ENCODE measurements at places on chromosomes 11 and 22.

DNA sequence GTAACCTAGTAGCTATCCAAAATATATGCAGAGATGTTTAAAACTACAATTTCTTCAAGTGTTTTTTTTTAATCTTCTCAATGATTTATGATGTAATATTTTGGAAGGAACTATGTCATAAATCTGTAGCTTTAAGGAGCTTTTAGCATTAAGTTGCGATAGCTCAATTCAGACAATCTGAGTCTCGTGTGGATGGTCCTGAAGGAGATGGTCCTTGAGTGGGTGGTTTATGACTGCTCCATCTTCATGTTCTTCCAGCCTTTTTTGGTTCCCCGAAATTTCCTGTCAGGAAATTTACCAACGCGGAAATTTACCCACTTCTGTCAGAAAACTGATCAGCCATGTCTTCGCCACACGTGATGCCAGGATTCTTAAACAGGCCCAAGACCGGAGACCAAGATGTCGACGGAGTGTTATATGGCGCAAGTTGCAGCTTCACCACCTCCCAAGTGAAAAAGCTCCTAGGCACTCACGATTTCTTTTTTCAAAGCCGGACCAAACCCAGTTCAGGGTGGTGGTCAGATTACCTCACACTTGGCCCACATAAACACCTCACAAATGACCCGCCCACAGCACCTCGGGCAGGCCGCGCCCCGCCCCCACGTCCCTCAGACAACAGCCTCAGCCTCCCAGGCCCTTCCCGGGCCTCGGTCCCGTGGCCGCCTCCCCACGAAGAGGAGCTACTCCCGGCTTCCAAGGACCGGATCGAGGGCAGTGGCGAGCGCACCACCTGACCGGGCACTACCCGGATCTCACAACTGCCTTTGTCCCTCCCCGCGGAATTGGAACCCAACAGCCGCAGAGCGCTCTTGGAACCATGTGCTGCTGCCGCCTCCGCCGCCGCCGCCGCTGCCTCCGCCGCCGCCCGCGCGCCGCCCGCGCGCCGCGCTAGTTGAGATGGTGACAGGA, at the start of gene MORC2:
Gene MORC2 (minus strand): TSS at position 760 of the 909 bp plus-strand sequence. CDS start 885 bp downstream, outside the sequence.
- peak; percentile 49 for DNase-seq

DNA sequence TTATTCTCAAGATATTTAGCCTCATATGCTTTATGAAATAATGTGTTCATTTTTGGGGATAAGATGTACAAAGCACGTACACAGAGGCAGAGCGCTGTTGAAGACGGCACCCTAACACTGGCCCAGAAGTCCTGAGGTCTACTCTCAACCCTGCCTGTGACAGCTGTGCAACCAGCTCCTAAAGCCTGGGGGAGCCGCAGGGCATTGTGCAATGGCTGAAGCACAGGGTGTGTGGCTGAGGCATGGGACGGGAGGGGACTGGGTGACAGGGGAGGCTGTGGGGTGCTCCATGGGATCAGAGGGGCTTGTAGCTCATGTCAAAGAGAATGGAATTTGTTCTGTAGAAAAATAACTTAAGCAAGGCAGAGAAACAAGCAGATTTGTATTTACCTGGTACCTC, 27.7 kb downstream of the FAM227A start:
- no peak for DNase-seq

GRCh38 chr22:44351685-44352377, 39.1 kb upstream of the SHISAL1 start:
- DNase-seq, result peak; percentile 76

DNA sequence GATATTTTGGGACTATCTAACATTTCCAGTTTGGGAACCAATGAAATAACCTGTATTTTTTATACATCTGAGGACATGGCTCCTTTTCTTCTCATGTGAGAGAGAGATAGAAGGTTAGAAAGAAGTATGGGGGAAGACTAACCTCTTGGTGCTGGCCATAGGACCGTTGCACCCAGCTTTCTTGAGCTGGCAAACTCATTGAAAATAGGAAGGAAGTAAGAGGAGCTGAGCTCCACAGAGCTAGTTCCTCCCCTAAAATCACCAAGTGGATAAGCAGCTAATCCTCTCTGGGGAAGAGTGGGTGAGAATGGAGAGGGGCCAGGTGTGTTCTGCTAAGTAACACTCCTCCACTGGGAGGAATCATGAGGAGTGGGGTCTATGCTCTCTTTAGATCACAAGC, 387.4 kb upstream of the CADM1 start:
- no peak for DNase-seq

- no peak for DNase-seq
Measured at GRCh38 chr11:130023204-130023603, 20.6 kb upstream of the PRDM10 start.

GRCh38 chr11:3969613-3970012, 114.1 kb downstream of the STIM1 start:
- no peak for DNase-seq

DNA sequence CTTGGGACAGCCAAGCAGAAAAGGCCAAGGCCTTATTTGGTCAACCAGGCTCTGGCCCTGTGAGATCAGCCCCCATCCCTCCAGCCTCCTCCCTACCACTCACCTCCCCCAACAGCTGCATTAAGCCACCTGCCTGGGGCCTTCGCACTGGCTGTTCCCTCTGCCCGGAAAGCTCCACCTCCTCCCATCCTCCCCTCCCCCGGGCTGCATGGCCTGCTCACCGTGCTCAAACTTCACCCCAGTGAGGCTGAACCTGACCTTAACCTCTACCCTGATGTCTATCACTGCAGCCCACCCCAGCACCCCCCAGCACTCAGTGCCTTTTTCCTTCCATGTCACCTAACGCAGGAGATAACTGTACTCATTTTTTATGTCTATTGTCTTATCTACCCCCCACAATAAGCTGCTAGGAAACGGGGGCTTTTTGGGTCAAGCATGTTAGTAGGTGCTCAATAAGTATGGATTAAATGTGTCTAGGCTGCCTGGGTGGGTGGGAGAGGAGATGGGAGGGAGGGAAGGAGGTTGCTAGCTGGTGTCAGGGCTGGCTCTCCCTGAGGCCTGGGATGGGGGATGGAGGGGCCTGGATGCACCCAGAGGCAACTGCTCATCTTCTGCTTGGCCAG, 912 bp downstream of the PTPRCAP start:
- DNase-seq, result no peak

DNA sequence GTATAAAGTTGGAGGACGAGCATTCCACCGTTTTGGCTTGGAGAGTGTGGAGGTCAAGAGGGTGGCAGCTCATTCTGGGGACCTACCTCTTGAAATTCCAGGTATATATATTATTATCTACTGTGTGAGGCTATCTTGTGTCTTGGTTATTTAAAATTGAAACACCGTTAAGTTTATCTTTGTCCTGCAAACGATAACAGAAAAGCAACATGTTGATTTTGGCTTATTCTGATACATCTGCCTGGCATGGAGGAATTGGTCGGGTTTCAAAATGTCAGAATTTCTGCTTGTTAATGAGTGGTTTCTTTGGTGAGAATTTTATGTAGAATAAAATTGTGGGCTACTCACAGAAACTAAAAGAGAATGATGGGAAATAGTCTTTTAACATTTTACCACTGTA, 54.4 kb downstream of the SVIP start:
- no peak for DNase-seq

- DNase-seq, result no peak
Measured at GRCh38 chr11:16179676-16180075, 176.7 kb downstream of the SOX6 start.

GRCh38 chr11:127017482-127017881, 16.9 kb upstream of the KIRREL3 start:
- DNase-seq, result peak; percentile 76

DNA sequence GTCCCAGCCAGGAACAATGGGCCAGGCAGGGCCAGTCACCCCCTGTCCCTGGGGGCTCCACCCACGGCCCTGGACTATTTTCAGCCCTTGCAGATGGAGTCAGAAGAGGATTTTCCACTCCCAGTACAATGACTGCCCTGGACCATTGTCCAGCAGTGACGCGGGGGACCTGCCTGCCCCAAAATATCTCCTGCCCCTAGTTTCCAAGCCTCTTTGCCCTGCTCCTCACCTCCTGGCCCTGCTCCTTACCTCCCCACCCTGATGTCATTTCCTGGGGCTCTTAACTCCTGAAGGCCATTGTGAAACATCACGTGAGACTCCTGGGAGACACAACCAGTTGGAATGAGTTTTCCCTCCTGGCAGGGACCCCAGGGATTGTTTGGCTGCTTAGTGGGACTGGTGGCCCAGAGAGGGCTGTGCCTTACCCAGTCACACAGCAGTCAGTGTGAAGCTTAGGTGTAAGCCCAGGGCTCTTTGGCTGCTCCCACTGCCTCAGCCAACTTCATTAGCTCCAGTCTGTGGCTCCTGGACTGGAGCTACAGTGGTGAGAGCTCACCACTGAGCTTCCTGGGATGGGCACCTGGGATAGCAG, 22.2 kb downstream of the P2RY2 start:
- DNase-seq, result no peak

DNA sequence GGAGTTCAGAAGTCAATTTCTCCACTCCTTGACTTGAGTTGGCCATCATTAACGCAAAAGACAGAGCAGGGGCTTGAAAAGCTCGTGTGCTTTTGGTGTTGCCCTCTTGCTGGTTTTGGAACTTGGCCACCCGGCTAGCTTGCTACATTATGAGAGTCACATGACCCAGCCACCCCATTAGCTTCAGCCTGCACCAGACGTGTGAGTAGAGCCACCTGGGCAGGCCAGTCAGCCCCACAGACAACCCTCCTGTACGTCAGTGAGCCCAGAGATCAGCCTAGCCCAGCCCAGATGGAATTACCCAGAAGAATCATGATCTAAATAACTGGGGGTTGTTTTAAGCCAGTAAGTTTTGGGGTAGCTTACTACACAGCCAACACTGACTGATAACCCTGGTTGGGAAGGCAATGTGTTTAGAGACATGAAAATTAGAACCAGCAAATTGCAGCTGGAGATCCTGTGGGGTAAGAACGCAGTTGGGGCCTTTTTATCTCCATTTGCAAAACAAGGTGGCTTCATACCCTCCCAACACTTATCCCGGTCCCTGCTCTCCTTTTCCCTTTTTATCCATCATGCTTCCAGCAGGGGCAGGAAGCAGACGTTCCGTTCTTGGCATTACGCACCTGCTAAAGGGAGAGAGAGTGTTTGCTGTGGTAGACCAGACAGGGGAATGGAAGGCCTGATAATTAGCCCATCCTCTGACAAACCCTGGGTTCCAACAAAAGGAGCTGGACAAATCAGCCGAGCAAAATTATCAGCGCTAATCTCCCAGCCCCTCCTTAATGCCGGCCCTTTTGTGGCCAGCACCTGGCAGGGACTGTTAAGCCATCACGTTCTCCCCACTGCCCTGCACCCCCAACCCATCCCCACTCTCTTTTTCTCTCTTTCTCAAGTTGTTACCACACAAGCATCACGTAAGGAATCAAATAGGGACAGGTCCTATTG, 548.7 kb upstream of the CADM1 start:
- no peak for DNase-seq

DNA sequence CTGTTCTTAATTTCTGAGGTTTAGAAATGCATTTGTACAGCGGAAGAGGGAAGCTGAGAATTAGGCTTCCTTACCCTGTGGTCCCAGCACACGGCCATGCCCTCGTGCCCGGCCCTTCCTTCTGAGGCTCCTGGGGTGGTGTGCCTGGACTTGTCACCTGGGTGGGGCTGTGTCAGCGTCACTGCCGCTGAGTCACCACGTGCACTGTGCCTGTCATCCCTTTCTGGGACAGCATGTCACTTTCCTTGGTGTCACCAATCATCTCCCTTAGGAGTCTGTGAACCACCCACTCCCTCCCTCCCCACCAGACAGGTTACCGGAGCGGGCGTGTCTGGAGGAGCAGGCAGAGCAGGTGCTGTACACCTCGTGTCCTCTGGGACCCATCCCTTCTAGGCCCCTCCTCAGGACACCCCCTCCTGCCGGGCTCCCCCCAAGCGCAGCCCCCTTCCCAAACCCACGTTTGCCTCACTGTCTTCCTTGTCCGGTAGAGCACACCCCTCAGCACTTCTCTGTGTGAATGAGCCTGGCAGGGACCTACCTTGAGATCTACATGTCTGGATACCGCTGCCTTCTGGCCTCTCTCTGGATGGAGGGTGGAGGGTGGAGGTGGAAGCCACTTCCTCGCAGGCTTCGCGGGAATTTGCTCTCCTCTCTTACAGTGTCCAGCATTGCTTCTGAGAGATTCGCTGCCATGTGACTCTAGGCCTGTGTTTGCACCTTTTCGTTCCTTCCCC, 367.6 kb downstream of the TBC1D22A start:
- DNase-seq, result no peak

DNA sequence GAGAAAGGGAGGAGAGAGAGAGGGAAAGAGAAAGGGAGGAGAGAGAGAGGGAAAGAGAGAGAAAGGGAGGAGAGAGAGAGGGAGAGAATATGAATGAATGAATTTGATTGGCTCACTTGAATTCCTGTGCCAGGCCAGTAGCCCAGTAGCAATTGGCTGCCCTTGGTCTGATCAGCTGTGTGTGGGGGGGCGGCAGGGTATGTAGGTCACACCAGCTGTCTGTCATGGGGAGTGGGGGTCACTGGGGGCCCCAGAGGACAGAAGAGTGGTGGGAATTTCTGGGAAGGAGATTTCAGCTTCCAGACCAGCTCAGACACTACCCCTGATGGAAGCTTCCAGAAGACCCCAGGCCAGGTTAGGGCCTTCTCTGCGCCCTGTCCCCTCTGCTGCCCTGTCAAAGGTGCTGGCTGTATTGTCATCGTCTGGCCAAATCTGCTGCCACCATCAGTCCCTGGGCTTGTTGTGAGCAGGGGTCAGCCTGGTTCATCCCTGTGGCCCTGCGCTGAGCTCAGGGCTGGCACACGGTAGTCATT, 21.1 kb downstream of the MPPED1 start:
- no peak for DNase-seq

GRCh38 chr11:124380585-124380984, 3.7 kb downstream of the OR8B2 start:
- DNase-seq, result no peak

GRCh38 chr11:2310073-2310785, 8.4 kb downstream of the TSPAN32 start:
- DNase-seq, result no peak

GRCh38 chr11:75468534-75469340, 35.7 kb upstream of the KLHL35 start:
- DNase-seq, result peak; percentile 24

- DNase-seq, result no peak
Measured at GRCh38 chr11:105670811-105671210, 60.9 kb downstream of the GRIA4 start.

DNA sequence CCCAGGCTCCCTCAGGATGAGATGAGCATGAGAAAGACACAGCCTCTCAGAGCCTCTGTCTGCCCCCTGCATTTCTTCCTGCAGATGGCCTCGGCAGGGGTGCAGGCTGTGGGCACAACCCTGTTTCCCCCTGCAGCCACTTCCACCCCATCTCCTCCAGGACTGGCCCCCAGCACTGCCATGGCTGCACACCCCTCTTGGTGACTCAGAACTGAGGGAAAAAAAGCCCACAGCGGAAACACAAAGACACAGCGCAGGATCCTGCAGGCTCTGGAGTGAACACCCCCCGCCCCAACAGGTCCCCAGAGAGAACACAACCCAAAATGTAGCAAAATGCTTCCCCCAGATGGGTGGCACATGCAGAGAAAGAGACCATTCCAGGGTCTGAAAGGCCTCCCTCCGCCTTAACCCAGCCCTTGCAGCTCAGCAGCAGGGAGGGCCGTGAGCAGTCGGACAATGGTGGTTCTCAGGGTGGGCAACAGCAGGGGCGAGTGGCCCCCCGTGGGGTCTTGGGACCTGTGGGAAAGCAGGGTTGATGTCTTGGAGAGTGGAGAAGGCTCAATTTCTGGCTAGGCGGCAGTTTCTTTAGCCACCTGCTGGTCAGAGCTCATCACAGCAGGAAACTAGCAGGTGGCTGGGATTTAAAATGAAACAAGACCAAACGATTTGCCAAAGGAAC, 8.0 kb downstream of the TUBGCP6 start:
- no peak for DNase-seq

GRCh38 chr22:22691716-22692701, 47.6 kb downstream of the GGTLC2 start:
- DNase-seq, result no peak

- DNase-seq, result no peak
Measured at GRCh38 chr11:19444231-19444630, 203.5 kb upstream of the E2F8 start.
